ENCODE measurements at places on chromosomes 7 and 10. TPM values are rescaled to one million over a fixed set of nuclear protein-coding genes. Genes with fewer than 3 reads are reported as not detected.

DNA sequence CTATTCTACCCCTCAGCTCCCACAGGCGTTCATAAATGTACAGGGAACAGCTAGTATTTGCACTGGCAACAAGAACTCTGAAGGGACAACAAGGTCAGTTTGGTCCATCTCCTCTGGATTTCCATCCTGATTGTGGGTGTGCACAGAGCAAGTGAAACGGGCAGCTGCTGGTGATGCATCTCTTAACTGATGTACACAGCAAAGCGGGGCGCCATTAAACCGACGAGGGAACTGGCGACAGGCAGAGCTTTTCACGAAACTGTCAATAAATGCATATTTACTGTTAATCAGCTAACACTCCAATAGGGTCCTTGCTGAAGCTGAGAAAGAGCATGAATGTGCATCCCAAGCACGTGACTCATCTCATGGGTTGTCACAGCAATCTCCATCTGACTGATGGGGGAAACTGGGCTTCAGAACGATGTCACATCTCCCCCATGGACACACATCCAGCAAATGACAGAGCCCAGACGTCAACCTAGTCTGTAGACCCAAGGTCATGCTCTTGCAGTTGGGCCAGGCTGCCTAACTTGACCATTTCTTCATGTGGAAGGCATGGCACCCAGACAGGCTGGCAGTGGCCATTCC lies 54.2 kb downstream of the FAM53B start:
- peak; percentile 43 for ATAC-seq

DNA sequence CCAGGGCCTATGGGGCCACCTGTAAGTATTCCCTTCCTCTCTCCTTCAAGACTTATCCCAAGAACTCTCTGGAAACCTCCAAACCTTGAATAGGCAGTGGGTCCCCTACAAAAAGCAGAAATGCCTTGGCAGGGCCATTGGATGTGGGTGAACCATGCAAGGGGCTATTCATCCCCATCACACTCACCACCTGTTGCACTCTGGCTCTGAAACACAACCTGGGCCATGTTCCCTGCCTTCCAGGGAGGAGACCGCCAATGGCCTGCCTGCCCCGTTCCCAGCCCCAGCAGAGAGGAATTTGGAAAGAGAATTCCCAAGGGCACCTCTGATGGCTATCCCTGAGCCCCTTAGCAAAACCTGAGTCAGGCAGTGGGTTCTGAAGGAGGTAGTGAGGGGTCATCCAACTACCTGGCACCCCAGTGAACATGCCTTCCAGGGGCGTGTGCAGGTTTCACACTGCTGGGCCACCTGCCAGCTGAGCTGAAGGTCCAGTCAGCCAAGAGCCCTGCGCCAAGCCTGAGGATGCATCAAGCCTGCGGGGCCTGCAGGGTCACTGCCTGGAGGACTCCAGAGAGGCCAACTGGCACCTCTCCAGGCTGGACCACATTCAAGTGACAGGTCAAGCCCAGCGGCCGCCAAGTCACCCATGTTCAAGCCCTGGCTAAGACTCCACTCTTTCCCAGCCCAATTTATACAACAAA lies 101.3 kb downstream of the COL13A1 start:
- no peak for ATAC-seq

GRCh38 chr7:107560898-107561516 lies 2.7 kb downstream of the COG5 start:
- peak; percentile 59 for ATAC-seq

DNA sequence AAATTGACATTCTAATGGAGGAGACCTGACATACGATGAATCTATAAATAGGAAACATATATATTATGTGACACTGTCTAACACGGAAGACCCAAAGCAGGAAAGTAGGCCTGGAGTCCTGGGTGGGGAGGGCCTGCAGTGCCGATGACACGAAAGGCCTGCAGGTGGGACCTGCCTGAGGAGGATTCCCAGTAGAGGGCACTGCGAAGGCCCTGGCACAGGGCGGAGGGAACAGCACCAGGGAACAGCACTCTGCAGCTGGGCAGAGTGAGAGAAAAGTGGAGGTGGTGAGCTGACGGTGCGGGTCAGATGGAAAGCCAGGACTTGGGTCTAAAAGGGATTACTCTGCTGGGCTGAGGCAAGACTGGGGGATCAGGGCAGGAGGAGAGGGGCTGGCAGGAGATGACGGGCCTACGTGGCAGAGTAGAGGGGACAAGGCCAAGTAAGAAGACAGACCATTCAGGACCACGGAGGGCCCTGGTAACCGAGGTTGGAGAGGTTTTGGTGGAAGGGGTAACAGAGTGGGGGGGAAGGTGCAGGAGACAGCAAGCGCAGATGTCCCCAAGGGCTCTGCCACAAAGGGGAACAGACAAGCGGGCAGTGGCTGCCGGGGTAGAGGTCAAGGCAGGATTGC lies 8.1 kb downstream of the ZNF746 start:
- ATAC-seq, result no peak

- no peak for ATAC-seq
These were observed 69.2 kb upstream of the INSIG1 start for GRCh38 chr7:155228459-155228845.

DNA sequence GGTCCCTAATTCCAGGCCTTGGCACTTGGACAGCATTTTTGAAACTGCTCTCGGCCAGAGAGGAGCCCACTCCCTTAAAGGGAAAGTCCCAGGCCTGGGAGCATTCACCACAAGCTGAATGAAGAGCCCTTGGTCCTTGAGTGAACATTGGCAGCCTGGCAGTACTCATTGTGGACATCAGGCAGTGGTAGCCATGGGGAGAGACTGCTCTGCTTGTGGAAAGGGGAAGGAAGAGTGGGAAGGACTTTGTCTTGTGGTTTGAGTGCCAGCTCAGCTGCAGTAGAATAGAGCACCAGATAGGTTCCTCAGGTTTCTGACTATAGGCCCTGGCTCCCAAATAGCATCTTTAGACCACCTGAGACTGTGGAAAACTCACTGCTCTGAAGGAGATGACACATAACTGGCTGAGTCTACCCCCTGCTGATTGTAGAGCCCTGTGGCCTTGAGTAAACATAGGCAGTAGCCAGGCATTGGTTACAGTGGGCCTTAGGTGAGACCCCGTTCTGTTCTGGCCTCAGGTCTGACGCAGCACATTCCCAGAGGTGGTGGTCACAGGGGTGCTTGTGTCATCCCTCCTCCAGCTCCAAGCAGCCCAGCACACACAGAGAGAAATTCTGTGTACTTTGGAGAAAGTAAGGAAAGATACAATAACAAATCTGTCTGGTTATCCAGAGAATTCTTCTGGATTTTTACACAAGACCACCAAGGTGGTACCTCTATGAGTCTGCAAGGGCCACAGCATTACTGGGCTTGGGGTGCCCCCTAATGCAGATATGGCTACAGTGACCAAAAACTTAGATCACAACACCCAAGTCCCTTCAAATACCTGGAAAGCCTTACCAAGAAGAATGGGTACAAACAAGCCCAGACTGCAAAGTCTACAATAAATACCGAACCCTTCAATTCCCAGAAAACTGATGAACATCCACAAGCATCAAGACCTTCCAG lies 153.8 kb downstream of the GNAI1 start:
- ATAC-seq, result no peak

DNA sequence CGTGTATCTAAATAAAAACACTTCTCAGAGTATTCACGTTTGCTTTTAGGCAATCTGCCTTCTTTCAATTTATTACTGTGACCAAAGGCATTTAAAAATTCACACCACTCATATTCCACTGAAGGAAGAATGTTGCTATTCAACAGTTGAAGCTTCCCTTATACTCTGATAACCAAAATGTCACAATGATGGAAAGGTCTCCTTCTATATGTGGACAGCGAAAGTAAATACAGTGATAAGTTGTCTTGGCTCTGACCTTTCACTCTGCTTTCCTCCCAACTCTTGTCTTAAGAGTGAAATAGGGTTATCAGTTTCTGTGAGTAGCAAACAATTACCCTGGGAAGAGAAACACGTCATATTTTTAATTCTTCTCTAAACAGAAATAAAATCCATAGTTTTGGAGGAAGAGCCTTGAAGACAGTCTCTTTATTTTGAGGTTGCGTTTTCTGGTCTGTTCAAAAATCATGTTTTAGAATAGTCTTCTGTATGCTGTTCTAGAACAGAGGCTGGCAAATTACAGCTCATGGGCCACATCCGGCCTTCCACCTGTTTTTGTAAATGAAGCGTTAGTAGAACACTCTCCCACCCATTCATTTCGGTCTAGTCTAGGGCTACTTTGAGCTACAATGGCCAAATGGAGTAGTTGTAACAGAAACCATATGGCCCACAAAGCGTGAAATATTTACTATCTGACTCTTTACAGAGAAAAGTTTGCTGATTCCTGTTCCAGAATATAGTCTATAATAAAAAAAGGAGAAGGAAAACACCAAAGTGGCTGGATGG lies 41.3 kb downstream of the ETV1 start:
- no peak for ATAC-seq

DNA sequence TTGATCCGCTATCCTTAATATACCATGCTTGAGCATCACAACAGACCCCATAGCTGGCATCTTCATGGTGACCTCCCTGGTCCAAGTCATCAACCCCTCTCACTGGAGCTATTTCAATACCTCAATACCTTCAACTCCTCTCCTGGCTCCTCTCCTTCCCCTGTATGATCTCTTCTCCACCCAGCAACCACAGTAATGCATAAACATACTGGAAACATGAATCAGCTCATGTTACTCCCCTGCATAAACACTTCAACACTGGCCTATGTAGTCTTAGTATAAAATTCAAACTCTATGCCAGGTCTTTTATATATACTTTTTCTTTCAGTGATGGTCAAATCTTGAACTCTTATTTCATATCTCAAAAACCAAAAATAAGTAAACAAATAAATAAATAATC lies 31.8 kb upstream of the TMEM273 start:
- no peak for ATAC-seq

DNA sequence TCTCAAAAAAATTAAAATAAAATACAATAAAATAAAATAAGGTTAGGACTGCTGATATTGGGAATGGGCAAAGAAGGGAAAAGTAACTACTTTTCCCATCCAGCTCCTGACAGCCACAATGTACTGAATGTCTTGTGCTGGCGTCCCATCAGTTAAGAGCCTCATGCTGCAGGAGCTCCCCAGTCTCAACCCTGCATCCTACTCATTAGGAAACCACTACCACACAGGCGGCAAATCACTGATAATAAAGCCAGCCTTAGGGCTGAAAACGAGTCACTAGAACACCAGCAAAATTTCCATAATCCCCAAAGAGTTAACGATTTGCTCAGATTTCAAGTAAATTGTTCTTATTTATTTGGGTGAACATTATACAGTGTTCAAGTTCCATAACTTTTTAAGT lies 4.3 kb downstream of the YWHAG start:
- no peak for ATAC-seq

Gene CCDC146
- total RNA-seq, result 3.3 TPM

Gene FBXL13
- 1.1 TPM for total RNA-seq

Gene KEL
- total RNA-seq, result 0.24 TPM

Measured in activated T-helper 17 cell treated with anti-CD3 and anti-CD28 coated beads, Interleukin-2, amount 50 U/mL, for 72 hours (primary cell).